ENCODE measurements at places on chromosomes 4 and X. TPM values are rescaled to one million over a fixed set of nuclear protein-coding genes. Genes with fewer than 3 reads are reported as not detected.

C4orf17 gene
- polyA plus RNA-seq = not detected

H2BW2 gene
- not detected for polyA plus RNA-seq

APOOL gene
- polyA plus RNA-seq = 3.1 TPM

TBC1D9 gene
- polyA plus RNA-seq = 12.2 TPM

SHROOM3 gene
- 18.9 TPM for polyA plus RNA-seq

SLC4A4 gene
- polyA plus RNA-seq = 6.9 TPM

ENPEP gene
- 0.19 TPM for polyA plus RNA-seq

GPR50 gene
- polyA plus RNA-seq = not detected

CYTL1 gene
- polyA plus RNA-seq = 1.7 TPM

MAOB gene
- 13.3 TPM for polyA plus RNA-seq

EDA2R gene
- 0.20 TPM for polyA plus RNA-seq

BEX3 gene
- polyA plus RNA-seq = 73.5 TPM

UGT2B15 gene
- 8.9 TPM for polyA plus RNA-seq

GC gene
- 8.2 TPM for polyA plus RNA-seq

HTRA3 gene
- polyA plus RNA-seq = 7.9 TPM

GRIPAP1 gene
- polyA plus RNA-seq = 16.3 TPM

ATOH1 gene
- not detected for polyA plus RNA-seq

ZMAT1 gene
- 2.1 TPM for polyA plus RNA-seq

CCDC110 gene
- polyA plus RNA-seq = 3.4 TPM

NLRP2B gene
- not detected for polyA plus RNA-seq

VCX3A gene
- not detected for polyA plus RNA-seq

FMR1NB gene
- polyA plus RNA-seq = not detected

RHOXF2 gene
- polyA plus RNA-seq = not detected

AWAT2 gene
- not detected for polyA plus RNA-seq

CXCL5 gene
- 4.9 TPM for polyA plus RNA-seq

DCAF8L2 gene
- not detected for polyA plus RNA-seq

SH3TC1 gene
- 18.2 TPM for polyA plus RNA-seq

SPANXN1 gene
- not detected for polyA plus RNA-seq

MAB21L2 gene
- 0.08 TPM for polyA plus RNA-seq

TLR8 gene
- polyA plus RNA-seq = 0.31 TPM

SMR3B gene
- polyA plus RNA-seq = not detected

TEX13B gene
- polyA plus RNA-seq = not detected

CT47B1 gene
- not detected for polyA plus RNA-seq

BGN gene
- polyA plus RNA-seq = 10.5 TPM

CXCL3 gene
- 2.7 TPM for polyA plus RNA-seq

CMC4 gene
- polyA plus RNA-seq = 21.0 TPM

CSAG2 gene
- polyA plus RNA-seq = not detected

HMGN5 gene
- polyA plus RNA-seq = 36.2 TPM

TMEM165 gene
- 48.0 TPM for polyA plus RNA-seq

GAGE1 gene
- not detected for polyA plus RNA-seq

Data from stomach (tissue), 19 donors.